WERI-Rb-1 (cell line): ENCODE measurements at places on chromosomes 2 and 18.
A peak's percentile ranks its signal among the peaks of the same experiment; 100 is the strongest.

- DNase-seq = no peak
These were observed 36.5 kb downstream of the OSR1 start for GRCh38 chr2:19321946-19322345.

GRCh38 chr2:119678021-119678656 lies 862 bp upstream of the TMEM177 start:
- peak; percentile 88 for DNase-seq

- DNase-seq = no peak
These were observed 108.6 kb upstream of the CWC22 start for GRCh38 chr2:180115675-180116074.

DNA sequence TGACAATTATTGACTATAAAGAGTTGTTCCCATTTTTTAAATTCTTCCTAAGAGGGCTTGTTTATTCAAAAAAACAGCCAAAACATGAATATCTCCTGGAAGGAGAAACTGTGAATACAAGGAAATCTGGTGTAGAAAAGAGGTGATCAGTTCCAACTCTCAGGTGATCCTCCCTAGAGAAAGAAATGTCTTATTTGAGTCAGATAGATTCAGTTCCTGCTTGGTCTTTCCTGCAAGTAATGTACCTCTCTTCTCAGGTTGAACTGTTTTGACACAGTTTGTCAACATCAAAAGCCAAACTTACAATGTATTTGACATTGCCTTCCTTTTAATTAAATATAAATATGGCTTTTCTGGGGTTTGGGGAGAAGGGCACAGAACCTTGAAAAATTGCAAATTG lies 567.4 kb downstream of the ARHGAP15 start:
- DNase-seq = no peak

- DNase-seq = no peak
These were observed 33.1 kb downstream of the SERTAD2 start for GRCh38 chr2:64620661-64621060.

DNA sequence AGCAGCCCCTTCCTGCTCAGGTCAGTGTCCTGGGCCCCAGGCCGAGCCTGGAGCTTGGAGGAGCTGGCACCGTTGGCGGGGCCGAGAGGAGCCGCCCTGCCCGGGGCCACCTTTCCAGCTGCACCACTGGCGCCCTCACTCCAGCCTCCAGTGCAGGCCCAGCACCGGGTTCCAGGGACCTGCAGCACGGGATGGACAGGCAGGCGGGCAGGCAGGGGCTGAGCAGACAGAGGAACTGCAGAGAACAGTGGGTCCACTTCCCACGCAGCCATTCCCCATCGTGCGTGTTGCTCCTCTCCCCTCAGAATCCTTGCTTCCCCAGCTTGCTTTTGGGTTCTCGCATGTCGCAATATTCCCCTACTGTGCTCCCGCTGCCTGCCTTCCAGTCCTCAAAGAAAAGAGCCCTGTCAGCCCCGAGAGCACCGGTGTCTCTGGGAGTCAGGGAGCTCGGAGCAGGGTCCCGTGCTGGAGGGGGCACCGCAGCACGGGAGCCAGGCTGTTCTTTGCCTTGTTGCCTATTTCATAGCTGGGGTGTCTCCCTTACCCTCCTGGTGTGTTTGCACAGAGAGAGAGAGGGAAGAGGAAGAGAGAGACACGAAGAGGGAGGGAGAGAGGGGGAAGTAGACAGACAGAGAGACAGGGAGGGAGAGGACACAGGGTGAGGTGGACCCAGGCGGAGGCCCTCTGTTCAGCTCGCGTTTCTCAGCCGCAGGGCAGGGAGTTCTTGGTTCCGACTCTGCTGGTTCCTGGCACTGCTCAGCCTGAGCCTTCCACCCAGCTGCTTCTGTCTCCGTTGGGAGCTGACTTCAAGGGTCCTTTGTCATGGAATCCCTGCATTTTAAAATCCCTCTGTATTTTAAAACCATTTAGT lies 126.0 kb downstream of the MBP start:
- no peak for DNase-seq

GRCh38 chr2:112708968-112709367 lies 11.9 kb upstream of the NT5DC4 start:
- DNase-seq = peak; percentile 71

- DNase-seq = no peak
These were observed 209.4 kb upstream of the SP5 start for GRCh38 chr2:170505631-170506275.

DNA sequence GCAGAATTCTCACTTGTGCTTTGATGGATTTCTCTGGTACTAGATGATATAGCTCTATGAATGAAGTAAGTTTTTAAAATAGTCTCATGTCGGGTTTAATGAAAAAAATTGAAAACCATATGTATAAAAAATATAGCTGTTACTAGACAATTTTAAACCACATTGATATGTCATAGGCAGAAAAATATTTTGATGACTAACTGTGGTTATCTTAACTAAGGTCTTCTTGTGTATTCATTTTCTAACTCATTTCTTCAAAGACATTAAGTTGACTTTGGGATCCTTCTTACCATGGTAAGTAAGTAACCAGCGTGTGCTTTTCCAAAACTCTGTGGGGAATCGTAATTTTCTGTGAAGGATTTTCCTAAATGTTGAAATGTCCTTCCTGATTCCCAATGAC lies 160.9 kb upstream of the COL3A1 start:
- no peak for DNase-seq

DNA sequence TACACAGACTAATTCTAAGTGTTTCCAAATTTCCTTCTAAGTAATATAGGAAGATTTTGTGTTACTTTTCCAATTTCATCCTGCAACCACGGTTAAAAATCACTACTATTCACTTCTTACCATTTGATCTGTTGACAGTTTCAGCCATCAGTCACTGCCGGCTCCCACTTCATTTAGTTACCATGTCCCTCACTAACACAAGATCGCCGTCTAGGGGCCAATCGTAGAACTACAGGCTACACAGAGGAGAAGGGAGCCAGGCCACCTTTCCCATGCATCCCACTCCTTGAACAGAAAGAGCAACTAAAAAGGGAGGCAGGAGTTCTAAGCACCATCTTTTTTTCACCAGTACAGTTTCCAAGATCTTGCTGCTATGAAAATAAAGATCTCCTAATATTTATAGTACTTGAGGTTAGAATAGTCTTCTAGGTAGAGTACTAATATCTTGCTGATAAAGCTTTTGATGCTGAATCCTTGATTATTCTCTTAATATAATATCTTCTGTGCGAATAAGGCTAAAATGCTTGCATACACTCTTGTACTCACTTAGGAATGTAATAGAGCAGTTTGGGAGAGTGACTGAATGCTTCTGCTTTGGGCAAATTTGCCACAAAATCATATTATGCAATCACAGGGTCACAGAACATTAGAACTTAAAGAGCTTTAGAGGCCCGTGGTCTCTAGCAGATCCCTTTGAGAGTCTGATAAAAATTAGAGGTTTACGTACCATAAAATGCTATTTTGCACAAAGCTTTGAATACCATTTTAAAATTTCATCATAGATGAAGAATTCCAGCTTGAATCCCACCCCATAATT lies 39.5 kb upstream of the CYP1B1 start:
- DNase-seq = peak; percentile 94

- DNase-seq = no peak
These were observed 133.8 kb downstream of the ARL4C start for GRCh38 chr2:234363011-234363487.

DNA sequence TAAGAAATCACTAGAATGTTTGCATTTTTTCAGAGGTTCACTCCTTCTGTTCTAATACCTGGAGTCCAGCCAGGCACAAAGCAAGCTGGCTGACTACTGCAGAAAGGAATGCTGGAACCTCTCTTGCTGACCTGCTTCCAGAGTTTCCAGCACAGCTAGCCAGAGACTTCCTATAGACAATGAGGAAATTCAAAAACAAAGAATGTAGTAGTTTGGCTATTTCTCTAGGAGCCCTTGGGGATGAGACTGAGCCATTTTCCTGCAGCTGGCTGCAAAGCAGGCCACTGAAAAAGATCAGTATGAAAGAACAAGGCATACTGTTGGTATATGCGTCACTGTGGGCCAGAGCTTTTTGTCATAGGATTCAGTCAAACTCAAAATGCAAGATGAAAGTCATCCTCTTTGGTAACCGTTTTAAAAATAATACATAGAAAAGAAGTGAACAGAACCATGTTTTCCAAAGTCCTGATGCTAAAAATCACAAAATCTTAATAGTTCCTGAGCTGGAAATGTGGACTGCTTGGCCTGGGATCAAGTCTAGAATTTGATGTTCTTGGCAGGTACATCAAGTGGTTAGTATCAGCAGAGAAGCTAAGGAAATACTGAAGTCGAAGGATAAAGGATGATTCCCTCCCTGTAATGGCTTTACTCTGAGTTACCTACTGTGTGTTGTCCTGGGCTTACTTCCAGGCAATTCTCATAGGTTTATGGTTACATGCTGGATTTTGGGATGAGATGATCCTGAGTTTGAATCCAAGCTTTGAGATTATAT lies 9.0 kb upstream of the DSEL start:
- no peak for DNase-seq

DNA sequence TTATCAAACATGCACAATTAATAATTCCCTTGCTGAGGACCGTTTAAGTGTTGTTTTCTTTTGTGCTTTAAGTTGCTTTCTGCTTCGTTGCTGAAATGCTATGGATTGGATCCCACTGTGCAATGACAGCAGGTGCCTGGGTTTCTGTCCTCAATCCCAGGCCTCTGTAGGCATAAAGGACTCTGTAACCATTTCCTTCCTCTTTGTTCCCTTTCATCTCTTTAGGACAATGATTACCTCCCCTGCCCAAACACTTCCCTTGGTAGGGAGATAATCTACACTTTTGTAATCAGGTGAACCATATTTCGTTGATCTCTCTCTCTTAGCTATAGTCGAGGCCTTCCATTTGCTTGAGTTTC lies 58.6 kb upstream of the LYPD6B start:
- DNase-seq = no peak

DNA sequence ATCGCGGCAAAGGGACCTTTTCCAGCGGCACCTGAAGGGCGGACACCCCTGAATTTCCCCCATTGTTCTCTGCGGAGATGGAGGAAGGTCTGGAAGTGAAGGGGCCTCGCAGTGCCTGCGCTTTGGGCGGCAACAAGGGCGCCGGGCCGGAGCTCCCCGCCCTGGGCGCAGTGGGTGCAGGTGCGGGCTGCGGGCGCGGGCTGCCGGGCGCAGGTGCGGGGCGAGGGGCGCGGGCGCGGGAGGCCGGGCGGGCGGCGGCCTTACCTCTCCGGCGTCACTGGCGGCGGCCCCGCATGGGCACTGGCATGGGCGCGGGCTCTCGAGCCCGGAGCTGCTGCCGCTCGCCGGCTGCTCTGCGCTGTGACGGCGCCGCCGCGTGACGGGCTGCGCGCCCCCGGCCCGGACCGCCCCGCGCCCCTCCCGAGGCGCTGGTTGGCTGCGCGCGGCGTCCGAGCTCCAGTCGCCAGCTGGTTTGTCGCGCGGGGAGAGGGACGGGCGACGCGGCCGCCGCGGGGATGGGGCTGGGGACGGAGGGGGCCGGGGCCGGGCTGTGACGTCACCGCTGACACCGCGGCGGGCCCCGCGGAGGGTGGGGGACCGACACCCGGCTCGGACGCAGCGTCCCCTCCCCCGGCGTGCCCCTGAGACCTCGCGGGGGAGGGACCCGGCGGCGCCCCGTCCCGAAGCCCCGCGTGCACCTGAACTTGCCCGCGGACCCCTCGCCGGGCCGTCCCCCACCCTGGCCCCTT lies at the start of gene KIF1A:
Gene KIF1A (minus strand): TSS at position 362 of the 749 bp plus-strand sequence. CDS start 22,467 bp downstream, outside the sequence.
- peak; percentile 94 for DNase-seq

GRCh38 chr18:56112013-56112749 lies 524.2 kb upstream of the TCF4 start:
- no peak for DNase-seq

- DNase-seq = no peak
These were observed 1.3 kb upstream of the CHRNA1 start for GRCh38 chr2:174765576-174765975.

DNA sequence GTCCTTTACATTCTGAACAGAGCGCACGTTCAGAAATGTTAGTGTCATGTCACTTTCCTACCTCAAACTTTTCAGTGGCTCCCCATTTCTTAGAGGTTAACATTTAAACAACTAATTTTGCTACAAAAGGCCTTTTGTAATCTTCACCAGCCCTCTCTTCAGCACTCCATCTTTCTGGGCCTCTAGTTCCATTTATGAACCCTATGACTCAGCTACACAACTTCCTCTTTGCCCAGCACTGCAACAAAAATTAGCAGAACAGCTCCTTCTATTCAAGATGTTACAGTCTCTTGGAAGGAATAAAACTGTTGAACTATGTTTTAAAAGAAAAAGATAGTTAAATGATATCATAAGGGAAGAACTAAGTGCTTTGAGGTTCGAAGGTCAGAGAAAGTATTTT lies 139.9 kb downstream of the VWC2L start:
- DNase-seq = no peak

DNA sequence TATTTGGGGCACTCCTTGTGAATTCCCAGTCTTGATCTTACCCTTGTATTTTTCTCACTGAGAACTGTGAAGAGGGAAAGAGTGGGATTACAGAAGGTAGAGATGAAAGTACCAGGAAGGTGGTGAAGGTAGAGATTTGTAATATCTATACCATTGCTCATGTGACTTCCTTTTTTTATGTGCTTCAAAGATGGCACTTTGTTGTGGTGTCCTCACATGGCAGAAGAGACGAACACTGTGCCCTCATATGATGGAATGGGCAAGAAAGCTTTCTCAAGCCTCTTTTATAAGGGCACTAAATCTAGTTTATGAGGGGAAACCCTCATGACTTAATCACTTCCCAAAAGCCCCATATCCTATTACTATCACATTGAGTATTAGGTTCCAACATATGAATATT lies 28.9 kb upstream of the PPM1B start:
- DNase-seq = no peak

- no peak for DNase-seq
These were observed 16.3 kb downstream of the CDC42EP3 start for GRCh38 chr2:37654932-37655841.

DNA sequence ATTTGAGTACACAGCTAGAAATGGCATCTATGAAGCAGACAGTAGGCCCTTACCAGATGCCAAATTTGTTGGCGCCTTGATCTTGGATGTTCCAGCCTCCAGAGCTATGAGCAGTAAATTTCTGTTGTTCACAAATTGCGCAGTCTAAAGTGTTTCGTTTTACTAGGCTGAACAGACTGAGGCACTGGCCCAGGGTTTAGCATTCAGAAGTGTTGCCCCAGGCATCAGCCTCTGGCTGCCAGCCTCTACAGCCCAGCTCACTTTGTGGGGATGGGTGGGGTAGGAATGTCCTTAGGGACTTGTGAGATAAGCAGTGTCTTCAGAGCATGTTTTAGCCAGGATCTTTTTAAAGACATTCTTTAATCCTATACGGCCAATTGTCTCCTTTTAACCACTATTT lies 51.5 kb upstream of the MGAT5 start:
- no peak for DNase-seq

DNA sequence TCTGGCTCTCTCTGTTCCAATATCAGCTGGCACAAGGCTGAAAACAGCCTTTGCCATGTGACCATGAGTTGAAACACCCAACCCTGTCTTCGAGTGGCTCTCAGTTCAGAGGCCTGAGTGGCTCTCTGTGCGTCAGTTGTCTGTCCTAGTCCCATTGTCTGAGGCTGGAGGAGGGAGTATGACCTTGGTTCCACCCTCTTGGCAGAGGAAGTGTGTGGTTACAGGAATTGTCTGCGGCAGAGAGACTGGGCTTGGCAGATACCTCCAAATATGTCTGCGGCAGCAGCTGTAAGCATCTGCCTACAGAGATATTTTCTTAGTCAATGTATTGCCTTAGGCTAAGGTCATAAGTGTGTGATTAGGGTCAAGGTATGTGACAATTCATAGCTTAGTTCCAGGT lies 32.6 kb downstream of the CNGA3 start:
- no peak for DNase-seq
